Neuronal stem cell (in vitro differentiated cells): ENCODE measurements at places on chromosomes 7 and 10.
A peak's percentile ranks its signal among the peaks of the same experiment; 100 is the strongest.

DNA sequence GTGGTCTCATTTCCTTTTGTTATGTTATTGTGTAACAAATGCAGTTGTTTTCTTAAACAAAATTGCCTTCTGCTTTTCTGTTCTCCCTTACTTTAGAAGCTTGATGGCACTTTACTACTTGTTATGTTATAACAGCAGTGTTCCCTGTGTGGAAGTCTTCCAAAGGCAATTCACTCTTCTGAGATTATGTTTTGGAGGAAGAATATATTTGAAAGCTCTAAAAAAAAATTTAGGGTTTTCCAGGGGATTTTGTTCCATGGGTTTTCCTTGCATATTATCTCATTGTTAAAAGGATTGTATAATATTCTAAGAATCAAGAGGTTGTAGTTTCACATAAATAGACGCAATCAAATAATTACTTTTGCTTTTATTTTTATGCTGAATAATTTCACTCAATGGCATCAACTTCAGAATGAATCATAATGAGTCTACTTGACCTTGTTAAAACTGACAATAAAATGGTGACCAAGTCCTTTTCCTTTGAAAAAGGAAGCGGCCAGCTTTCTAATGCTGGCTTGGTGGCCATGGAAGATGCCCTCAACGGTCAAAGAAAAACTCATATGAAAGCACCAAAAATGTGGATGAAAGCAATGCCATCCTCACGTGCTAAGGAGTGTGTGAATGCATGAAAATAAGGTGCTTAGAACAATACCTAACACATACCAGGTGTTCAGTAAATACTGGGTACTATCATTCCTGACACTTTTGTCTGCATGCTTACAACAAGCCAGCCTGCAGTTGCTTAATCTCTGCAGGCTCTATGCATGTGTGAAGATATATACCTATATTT, 92.4 kb upstream of the KLF6 start:
- no peak overlapping the region for H3K4me3 ChIP-seq
- H3K36me3 ChIP-seq = no peaks in the 10 kb centered on the region
- H3K27ac ChIP-seq = no peak overlapping the region
- DNase-seq = no peak
- H3K4me1 ChIP-seq = peaks cover 10% of the 10 kb centered on the region

DNA sequence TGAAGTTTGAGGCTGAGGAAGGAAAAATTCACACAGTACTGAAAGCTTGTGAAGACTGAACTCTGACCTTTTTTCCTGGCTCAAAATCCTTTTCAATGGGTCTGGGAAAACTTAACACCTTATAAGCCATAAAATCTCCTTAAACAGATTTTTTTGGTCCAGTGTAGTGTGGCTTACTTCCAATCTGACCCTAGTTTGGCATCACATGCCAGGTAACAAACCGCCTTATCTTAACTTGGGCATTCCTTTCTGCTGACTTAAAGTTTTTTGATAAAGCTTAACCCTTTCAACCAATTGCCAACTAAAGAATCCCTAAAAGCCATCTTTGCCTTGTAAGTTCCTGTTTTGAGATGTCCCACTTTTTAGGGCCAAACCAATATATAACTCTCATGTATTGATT, 13.2 kb upstream of the ITPRID1 start:
- no peak overlapping the region for H3K27ac ChIP-seq
- H3K4me1 ChIP-seq = no peaks in the 10 kb centered on the region
- no peak for DNase-seq
- H3K4me3 ChIP-seq = no peak overlapping the region
- no peaks in the 10 kb centered on the region for H3K36me3 ChIP-seq

DNA sequence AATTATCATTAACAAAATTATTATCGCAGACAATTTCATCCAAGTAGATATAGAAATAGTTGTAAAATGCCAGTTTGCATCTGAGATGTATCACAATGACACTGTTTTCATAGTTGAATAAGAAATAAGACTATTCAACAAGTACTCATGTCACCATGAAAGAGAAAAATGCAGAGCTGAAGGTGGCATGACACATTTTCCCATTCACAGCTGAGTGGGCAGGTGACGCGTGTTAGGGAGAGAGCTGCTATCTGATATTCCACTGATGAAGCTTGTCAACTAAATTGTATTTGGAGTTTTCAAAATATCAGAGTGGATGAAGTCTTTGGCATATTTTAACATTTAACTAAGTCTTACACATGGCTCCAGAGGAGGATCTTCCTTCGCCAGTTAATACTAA, 70.3 kb upstream of the HDAC9 start:
- H3K36me3 ChIP-seq = no peaks in the 10 kb centered on the region
- DNase-seq = no peak
- H3K4me1 ChIP-seq = peaks cover 12% of the 10 kb centered on the region
- H3K27me3 ChIP-seq = no peaks in the 10 kb centered on the region
- no peak overlapping the region for H3K4me3 ChIP-seq

GRCh38 chr10:45380903-45381620, 7.0 kb downstream of the ALOX5 start:
- no peak overlapping the region for H3K4me3 ChIP-seq
- no peaks in the 10 kb centered on the region for H3K4me1 ChIP-seq
- no peaks in the 10 kb centered on the region for H3K36me3 ChIP-seq
- DNase-seq = no peak
- peaks cover 24% of the 10 kb centered on the region for H3K27me3 ChIP-seq

DNA sequence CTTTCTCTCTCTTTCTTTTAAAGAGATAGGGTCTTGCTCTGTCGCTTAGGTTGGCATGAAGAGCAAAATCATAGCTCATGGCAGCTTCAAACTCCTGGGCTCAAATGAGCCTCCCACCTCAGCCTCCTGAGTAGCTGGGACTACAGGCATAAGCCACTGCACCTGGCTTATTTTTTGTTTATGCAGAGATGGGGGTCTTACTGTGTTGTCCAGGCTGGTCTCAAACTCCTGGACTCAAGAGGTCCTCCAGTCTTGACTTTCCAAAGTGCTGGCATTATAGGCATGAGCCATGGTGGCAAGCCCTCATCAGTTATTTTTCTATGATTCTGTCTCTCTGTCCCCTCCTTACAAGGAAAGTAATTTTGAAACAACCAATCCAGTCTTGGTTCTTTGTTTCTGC, 1.1 kb upstream of the BAG3 start:
- no peaks in the 10 kb centered on the region for H3K27me3 ChIP-seq
- no peak overlapping the region for H3K4me3 ChIP-seq
- H3K27ac ChIP-seq = no peak overlapping the region
- H3K4me1 ChIP-seq = no peaks in the 10 kb centered on the region
- no peak for DNase-seq
- H3K36me3 ChIP-seq = peaks cover 12% of the 10 kb centered on the region

- H3K4me1 ChIP-seq = no peaks in the 10 kb centered on the region
- H3K36me3 ChIP-seq = no peaks in the 10 kb centered on the region
- no peak overlapping the region for H3K4me3 ChIP-seq
- no peak for DNase-seq
- H3K27me3 ChIP-seq = no peaks in the 10 kb centered on the region
- no peak overlapping the region for H3K27ac ChIP-seq
These were observed 277.1 kb upstream of the ZNF32 start for GRCh38 chr10:43925793-43926192.

- H3K27me3 ChIP-seq = no peaks in the 10 kb centered on the region
- H3K4me3 ChIP-seq = no peak overlapping the region
- H3K4me1 ChIP-seq = peaks cover 9% of the 10 kb centered on the region
- H3K36me3 ChIP-seq = no peaks in the 10 kb centered on the region
These were observed 1.8 kb downstream of the LRRC18 start for GRCh38 chr10:48937796-48938195.

GRCh38 chr10:133127291-133128125, 32.5 kb upstream of the KNDC1 start:
- no peaks in the 10 kb centered on the region for H3K36me3 ChIP-seq
- no peaks in the 10 kb centered on the region for H3K27me3 ChIP-seq
- DNase-seq = no peak
- H3K4me3 ChIP-seq = no peak overlapping the region

DNA sequence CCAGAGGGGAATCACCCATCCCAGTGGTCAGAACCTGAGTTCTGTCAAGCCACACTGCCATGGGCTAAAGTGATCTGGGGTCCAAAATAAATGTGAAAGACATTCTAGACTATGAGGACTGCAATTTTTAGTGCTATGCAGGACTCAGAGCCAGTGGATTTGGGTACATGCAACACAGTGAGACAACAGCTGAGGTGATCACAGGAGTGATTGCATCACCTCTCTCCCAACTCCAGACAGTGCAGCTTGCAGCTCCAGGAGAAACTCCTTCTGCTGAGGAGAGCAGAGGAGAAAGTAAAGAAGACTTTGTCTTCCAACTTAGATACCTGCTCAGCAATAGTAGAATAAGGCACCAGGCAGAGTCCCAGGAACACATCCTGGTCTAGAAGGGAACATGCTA, 682.0 kb upstream of the POT1 start:
- no peak for DNase-seq
- no peaks in the 10 kb centered on the region for H3K27me3 ChIP-seq
- H3K4me3 ChIP-seq = no peak overlapping the region
- H3K4me1 ChIP-seq = no peaks in the 10 kb centered on the region
- no peaks in the 10 kb centered on the region for H3K36me3 ChIP-seq

GRCh38 chr10:84562592-84562991, 234.2 kb downstream of the CCSER2 start:
- H3K4me3 ChIP-seq = no peak overlapping the region
- no peaks in the 10 kb centered on the region for H3K4me1 ChIP-seq
- no peak for DNase-seq
- no peaks in the 10 kb centered on the region for H3K36me3 ChIP-seq

DNA sequence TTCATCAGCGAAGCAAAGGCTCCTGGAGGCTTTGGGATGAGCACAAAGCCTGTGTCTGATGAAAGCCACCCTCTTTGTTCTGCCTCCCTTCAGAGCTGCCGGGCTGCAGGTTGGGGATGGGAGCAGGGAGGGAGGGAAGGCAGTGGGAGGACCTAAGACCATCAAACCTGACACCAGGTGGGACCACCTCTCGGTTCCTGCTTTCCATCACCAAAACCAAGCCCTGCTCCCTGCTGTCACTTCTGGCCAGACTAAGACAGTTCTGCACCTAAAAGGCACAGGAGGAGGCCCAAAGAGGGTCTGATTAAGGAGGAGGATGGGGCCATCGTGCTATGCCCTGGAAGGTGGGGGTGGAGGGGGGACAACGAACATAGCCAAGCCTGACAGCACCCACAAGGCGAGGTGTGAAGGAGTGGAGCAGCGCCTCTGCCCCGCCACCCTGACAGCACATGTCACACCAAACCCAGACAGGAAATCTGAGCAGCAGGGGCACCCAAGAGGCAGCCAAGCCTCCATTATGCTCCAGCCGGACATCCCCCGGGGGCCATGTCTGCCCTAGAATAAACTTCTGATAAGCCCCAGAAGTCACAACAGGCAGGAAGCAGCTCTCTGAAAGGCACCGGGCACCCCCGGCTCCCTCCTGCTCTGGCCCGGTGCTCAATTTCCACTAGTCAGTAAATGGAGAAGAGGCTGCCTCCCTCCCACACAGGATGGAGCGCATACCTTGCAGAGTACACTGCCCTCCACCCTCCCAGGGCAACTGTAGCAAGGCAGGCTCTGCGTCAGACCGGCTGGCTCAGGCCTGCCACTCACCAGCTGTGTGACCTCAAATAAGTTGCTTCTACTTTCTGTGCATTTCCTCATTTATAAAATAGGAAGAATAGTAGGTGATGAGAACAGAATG, 48.9 kb downstream of the DLG5 start:
- H3K27me3 ChIP-seq = no peaks in the 10 kb centered on the region
- H3K27ac ChIP-seq = peak overlapping the region; percentile 16
- DNase-seq = peak; percentile 33
- peaks cover 16% of the 10 kb centered on the region for H3K4me1 ChIP-seq

GRCh38 chr10:119687192-119688032, 36.2 kb downstream of the BAG3 start:
- peak; percentile 61 for DNase-seq
- H3K36me3 ChIP-seq = no peaks in the 10 kb centered on the region
- H3K27ac ChIP-seq = no peak overlapping the region

DNA sequence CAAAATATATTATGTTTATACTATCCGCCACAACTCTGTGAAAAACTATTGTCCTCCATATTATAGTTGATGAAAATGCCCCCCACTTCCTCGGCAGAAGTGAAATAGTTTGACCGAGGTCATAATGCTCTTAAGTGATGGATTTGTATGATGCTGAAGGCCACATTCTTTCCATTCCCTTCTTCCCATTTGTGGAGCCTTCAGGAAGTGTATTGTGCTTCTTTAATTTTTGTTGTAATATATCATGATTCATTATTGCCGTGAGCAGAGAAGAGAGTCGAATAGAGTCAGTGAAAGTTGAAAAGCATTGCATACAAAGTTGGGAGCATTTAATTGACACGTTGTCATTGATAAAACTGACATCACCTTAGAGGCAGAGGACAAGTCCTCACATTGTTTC, 460.3 kb downstream of the SUGCT start:
- H3K36me3 ChIP-seq = no peaks in the 10 kb centered on the region
- no peak overlapping the region for H3K27ac ChIP-seq
- H3K4me1 ChIP-seq = no peaks in the 10 kb centered on the region

- H3K27me3 ChIP-seq = no peaks in the 10 kb centered on the region
- peaks cover under 1% of the 10 kb centered on the region for H3K36me3 ChIP-seq
These were observed 90.7 kb downstream of the GNAI1 start for GRCh38 chr7:80225361-80225760.

GRCh38 chr10:112353046-112353445, 20.9 kb upstream of the ACSL5 start:
- DNase-seq = no peak
- H3K4me1 ChIP-seq = peaks cover 4% of the 10 kb centered on the region
- no peak overlapping the region for H3K27ac ChIP-seq
- H3K27me3 ChIP-seq = no peaks in the 10 kb centered on the region

DNA sequence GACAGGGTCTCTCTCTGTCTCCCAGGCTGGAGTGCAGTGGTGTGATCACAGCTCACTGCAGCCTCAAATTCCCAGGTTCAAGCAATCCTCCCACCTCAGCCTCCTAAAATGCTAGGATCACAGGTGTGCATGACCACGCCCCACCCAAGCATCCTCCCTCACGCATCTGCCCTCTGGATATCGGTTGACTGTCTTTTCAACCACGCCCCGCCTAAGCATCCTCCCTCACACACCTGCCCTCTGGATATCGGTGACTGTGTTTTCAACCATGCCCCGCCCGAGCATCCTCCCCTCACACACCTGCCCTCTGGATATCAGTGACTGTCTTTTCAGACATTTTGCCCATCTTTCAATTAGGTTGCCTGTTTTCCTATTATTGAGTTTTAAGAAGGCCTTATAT, 140.5 kb downstream of the MAD1L1 start:
- no peaks in the 10 kb centered on the region for H3K4me1 ChIP-seq
- no peak overlapping the region for H3K4me3 ChIP-seq
- no peak overlapping the region for H3K27ac ChIP-seq

GRCh38 chr7:77760809-77761453, 37.3 kb downstream of the TMEM60 start:
- no peaks in the 10 kb centered on the region for H3K4me1 ChIP-seq
- no peak overlapping the region for H3K27ac ChIP-seq
- no peaks in the 10 kb centered on the region for H3K36me3 ChIP-seq
- no peak for DNase-seq
- H3K4me3 ChIP-seq = no peak overlapping the region

DNA sequence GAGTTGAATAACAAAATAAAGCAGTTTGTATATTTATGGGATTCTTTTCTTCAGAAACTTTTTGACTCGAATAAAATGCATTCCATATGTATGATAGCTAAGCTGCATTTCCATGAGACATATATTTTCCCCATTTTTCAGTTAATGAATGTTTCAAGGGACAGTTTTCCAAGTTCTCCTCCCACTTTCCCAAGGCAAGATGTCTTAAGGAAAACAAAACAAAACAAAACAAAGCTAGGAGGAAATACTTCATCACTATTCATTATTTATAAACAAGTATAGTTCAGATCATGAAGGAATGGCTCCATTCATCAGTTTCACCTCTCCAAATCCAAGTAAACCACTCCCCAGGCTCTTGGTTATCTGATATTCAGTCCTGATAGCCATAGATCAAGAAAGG, 261.0 kb downstream of the WDR11 start:
- H3K36me3 ChIP-seq = no peaks in the 10 kb centered on the region
- H3K4me3 ChIP-seq = no peak overlapping the region
- H3K4me1 ChIP-seq = peaks cover 6% of the 10 kb centered on the region
- peaks cover 2% of the 10 kb centered on the region for H3K27me3 ChIP-seq
- H3K27ac ChIP-seq = no peak overlapping the region
- no peak for DNase-seq
